RWPE1 (cell line): ENCODE measurements at places on chromosomes 5 and 9.
A peak's percentile ranks its signal among the peaks of the same experiment; 100 is the strongest.

- peak; percentile 59 for DNase-seq
These were observed 601.9 kb downstream of the SEMA5A start for GRCh38 chr5:8944005-8944404.

- DNase-seq = peak; percentile 58
These were observed 66.7 kb upstream of the ADRA1B start for GRCh38 chr5:159849437-159850083.

DNA sequence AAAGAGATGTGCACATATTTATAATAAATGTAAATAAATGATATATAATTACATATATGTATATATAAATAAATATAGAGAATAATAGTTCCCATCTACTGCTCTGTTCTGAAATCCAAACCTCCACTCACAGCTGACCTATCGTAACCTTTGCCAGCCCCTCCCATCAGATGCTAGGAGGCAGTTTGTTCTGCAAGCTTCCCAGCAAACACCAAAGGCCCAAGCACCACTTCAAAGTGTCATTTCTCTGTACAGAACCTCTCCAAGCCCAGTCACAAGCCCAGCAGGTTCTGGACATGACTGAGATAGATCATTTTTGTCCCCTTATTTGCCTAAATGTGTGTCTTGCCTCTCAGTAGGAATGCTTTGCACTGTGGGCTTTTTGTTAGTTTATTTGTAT is 62.4 kb downstream of the MFAP3 start:
- DNase-seq = no peak

GRCh38 chr9:20579524-20580314 is 42.6 kb downstream of the MLLT3 start:
- DNase-seq = no peak

- no peak for DNase-seq
These were observed 89.1 kb downstream of the ZNF354C start for GRCh38 chr5:179149278-179149677.

DNA sequence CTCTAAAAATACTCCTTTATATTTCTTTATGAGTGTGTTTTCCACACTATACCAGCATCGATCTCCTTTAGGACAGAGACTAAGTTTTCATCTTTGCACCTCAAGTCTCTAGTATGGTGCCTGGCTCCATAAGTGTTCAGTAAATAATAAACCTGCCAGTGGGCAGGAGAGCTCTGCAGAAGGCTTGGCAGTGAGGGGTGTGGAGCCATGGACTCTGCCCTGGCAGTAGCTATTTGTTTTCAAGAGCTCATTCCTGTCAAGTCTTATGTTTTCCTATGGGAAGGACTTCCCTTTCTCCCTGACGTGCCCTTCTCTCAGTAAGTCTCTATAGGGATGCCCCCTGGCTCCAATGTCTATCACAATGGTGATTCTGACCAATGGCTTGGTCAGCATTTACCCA is 252.2 kb downstream of the PIK3R1 start:
- DNase-seq = no peak

GRCh38 chr9:128274245-128274644 is 1.6 kb downstream of the GOLGA2 start:
- no peak for DNase-seq

DNA sequence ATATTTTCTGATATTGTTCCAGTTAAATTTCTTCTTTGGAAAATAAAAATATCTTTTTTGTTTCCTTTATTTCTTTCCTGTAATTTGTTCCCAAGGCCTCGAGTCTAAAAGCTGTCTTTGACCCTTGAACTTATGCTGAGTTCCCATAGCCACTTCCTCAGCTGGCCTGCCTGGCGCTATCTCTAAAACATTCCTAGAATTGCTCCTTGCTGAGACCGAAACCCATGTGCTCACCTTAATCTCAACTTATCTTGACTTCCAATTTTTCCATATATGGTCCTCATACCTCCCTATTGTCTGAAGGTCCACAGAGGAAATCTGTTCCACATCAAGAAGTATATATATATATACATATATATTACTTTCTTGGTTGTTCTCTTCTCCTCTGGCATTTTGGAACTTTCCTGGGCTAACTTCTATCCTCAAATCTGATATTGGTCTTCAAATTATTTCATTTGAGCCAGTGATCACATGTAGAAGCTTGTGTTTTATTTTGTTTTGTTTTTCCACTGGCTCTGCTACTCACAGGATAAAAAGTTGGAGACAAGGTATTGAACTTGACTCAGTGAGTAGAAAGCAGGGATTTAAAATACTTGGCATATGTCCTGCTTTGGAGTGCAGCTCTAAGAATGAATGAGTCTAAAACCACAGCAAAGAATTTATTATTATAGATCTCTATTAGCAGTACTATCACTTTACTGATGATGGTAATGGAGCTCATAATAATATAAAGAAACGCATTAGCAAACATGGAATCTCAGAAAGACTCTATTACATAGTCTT is 45.2 kb downstream of the ENC1 start:
- peak; percentile 31 for DNase-seq
